ENCODE measurements at places on chromosomes 6 and 20.
A peak's percentile ranks its signal among the peaks of the same experiment; 100 is the strongest.

- DNase-seq: no peak
Observed at GRCh38 chr6:139777202-139777970, 402.9 kb upstream of the CITED2 start.

- DNase-seq: no peak
Observed at GRCh38 chr6:25831532-25832306, at the start of gene SLC17A1. Gene SLC17A1, minus strand, starts transcription at chr6:25832052. Its CDS starts 1,495 bp downstream, at chr6:25830557.

DNA sequence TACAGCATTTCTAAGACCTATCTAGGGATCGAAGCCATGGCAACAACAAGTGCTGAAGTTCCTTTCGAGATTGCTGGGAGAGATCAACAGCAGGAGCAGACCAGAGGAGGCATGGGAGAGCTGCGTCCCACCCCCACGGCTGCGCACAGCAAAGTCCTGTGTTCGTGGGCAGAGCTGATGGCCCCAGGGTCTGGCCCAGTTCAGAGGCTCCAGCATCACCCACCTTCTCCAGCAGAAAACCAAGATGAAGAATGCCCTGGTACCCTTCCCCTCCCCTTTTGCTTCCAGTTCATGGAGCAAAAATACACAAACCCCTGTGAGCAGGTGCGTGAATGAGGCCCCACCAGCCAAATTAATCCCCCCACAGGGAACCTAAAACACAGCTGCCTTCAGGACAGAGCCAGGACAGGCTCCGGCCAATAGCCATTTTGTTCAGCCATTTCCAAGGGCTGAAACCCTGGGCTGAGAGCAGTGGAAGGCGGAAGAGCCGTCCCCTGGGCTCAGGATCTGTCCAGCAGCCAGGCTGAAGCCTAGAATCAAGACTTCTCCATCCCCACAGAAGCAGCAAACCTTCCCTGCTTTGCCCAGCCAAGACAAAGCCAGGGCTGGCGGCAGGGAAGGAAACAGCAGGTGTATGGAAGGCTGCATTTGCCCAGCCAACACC is 102.8 kb downstream of the PREX1 start:
- no peak for DNase-seq

- no peak for DNase-seq
Observed at GRCh38 chr20:61564628-61565027, 312.6 kb downstream of the CDH4 start.

DNA sequence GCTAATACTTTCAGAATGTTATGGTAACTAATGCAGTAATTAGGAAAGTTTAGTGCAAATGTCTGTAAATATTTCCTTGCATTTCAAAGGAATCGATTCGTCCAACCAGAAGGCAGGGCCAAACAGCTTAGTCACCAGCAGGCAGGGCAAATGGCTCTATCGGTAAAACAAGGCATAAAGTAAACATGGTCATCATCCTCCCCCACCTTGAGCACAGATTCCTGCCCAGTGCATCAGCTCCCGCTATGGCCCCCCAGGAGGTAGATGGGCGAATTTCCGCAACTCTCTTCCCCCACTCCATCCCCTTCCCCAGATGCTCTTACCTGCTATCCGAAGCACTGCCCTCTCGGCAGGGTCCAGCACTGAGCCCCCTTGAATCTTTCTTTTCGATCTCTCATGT is 103.8 kb upstream of the BEND6 start:
- no peak for DNase-seq

- no peak for DNase-seq
Observed at GRCh38 chr6:129749749-129750120, 39.8 kb upstream of the ARHGAP18 start.

- no peak for DNase-seq
Observed at GRCh38 chr6:56525974-56526789, 116.5 kb downstream of the DST start.

DNA sequence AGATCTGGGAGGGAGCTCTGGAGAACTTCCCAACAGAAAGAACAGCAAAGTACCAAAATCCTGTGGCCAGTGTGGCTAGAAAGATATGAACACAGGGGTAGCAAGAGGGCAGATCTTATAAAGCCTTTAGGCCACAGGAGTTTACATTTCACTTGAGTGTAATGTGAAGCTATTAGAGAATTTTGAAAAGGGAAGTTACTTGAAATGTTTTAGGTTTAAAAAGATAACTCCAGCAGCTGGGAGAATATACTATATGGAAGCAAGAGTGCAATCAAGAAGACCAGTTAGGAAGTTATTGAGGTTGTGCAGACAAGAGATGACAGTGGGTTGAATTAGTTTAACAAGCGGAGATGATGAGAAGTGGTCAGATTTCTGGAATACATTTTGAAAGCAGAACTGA is 7.9 kb downstream of the SUPT3H start:
- no peak for DNase-seq

DNA sequence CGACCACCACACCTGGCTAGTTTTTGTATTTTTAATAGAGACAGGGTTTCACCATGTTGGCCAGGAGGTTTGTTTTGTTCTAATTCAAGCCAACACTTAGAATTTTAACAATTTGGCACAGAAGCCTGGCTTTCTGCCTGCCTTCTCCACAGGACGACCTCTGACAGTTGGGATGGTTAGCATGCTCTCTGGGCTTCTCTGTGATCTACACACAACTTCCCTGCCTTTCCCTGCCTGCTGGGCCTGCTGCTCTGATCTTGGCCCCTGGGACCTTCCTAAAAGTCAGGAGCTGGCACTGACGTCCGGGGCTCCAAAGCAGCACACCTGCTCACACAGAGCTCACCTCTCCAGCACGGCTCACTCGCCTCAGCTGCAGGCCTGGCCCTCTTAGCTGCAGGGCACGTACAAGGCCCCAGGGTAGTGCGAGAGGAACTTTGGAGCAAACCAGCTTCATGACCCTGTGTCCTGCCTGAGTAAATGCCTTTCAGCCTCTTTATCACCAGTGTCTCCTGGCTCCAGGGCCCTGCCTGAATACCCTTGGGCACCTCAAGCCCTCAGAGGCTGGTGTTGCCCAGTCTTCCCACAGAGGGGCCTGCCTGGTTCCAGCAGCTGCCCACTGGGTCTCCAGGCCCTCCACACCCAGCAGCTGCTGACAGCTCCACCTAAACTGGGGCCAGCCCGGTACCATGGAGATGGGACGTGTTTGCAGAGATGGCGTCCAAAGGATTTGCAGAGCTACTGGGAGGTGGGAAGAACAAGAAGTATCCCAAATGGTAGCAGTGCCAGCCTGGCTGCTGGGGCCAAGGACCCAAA is 96.0 kb downstream of the PSMB1 start:
- DNase-seq: no peak

- DNase-seq: no peak
Observed at GRCh38 chr6:64685401-64685800, 1021.6 kb downstream of the EYS start.

- DNase-seq: no peak
Observed at GRCh38 chr6:27081931-27082330, 165.6 kb upstream of the PRSS16 start.

DNA sequence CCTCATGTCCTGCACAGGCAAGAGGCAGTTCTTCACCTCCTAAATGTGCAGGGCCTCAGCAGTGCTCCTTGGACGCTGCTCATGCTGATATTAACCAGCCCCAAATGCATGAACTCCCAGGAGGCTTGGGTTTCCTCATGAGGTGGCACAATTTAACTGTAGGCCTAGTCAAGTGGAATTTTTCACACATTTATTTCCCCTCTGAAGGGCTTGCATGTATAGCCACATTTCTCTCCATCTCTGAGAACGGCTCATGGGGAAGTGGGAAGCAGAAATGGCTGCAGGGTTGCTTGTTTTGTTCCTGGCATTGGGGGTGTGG is 72.8 kb upstream of the PAX1 start:
- DNase-seq: no peak

DNA sequence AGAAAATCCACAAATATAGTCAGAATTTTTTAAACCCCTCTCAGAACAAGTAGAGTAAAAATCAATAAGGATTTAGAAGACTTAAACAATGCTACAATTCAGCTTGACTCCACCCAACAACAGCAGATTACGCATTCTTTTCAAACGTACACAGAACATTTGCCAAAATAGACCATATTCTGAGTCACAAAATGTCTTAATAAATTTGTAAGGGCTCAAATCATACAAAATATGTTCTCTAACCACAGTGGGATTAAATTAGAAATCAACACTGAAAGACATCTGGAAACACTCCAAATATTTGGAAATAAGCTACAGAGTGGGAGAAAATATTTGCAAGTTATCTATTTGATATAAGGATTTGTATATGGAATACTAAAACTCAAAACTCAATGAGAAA is 164.2 kb upstream of the AKAP12 start:
- no peak for DNase-seq

GRCh38 chr6:43506667-43507471 is 3.3 kb downstream of the LRRC73 start:
- peak; percentile 90 for DNase-seq

DNA sequence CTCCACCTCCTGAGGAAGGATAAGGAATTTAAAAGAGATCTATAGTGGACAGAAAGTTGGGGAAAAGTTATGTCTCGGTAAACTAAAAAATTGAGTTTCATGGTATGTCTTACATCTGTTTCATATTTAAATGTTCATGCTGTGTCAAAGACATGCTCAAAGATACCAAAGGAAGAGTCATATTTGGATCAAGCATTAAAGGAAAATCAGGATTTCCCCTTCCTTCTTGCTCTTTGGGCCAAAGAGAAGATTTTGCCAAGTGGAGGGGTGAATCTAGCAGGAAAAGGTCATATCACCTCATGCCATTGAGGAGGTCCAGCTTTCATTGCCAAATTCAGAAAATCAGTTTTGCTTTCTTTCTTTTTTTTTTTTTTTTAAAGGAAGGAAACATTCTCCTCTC is 192.4 kb downstream of the OGFRL1 start:
- no peak for DNase-seq

- DNase-seq: no peak
Observed at GRCh38 chr20:31523361-31524283, 9.4 kb downstream of the HM13 start.

GRCh38 chr20:33604084-33604990 is 57.8 kb upstream of the C20orf144 start:
- DNase-seq: no peak

DNA sequence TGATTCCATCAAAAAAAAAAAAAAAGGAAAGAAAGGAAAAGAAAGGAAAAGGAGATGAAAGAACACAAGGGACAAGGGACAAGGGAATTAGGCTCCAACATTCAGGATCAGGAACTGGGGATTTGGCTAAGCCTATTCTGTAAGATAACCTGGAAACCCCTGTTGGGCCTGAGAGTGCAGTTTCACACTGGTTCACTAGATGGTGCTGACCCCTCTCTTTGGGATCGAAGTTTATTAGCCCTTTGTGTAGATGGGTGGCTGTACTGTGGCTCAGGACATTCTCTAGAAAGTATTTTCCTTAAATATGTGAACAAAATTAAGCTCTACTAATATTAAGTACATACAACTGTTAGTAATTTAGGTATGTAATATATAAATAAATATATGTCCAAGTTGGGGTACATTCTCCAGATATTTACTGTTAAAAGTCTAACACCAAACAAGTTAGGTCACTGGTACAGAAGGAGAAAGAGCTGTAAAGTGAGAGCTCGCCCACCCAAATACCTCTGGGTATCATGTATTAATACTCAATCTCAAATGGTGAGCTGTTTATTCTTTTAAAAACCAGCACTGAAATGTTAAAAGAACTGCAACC is 6.3 kb downstream of the OR2A4 start:
- peak; percentile 62 for DNase-seq

GRCh38 chr6:81761197-81761596 is 8.7 kb upstream of the TENT5A start:
- no peak for DNase-seq

DNA sequence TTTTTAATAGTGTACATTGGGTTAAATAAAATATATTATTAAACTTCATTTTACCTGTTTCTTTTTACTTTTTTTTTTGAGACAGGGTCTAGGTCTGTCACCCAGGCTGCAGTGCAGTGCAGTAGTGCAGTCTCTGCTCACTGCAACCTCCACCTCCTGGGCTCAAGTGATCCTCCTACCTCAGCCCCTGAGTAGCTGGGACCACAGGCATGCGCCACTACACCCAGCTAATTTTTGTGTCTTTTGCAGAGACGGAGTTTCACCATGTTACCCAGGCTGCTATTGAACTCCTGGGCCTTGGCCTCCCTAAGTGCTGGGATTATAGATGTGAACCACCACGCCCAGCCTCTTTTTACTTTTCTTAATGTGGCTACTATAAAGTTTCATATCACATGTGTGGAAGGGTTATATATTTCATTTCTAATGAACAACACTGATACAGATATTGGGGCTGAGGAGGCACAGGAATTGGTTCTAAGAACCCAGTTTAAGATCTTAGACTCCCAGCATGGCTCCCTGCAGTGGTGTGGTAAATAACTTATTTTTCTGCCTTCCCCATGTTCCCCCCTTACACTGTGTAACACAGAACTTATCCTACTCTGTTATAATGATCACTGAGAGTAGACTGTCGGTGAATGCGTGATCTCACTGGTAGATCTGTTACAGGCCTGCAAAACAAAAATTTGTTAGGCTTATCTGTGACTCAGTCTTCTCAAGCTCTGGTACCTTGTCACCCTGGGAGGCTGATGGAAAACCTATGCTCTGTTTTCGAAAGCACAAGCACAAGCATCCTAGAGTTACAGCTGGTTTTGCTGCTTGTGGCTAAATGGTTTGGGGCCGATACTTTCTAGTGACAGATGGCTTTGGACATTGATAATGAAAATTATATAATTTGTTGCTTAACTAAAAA is 5.8 kb upstream of the ATXN1 start:
- DNase-seq: no peak

DNA sequence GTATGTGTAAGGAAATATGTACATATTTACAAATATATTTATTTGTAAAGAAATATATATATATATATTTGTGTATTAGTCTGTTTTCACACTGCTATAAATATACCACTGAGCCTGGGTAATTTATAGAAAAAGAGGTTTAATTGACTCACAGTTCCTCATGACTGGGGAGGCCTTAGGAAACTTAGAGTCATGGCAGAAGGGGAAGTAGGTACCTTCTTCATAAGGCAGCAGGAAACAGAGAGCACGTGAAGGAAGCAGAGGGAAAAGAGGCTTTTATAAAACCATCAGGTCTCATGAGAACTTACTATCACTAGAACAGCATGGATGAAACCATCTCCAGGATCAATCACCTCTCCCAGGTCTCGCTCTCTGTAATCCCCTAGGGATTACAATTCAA is 644.5 kb upstream of the HS3ST5 start:
- no peak for DNase-seq

GRCh38 chr6:109311471-109311870 is 70.8 kb downstream of the CD164 start:
- DNase-seq: no peak

DNA sequence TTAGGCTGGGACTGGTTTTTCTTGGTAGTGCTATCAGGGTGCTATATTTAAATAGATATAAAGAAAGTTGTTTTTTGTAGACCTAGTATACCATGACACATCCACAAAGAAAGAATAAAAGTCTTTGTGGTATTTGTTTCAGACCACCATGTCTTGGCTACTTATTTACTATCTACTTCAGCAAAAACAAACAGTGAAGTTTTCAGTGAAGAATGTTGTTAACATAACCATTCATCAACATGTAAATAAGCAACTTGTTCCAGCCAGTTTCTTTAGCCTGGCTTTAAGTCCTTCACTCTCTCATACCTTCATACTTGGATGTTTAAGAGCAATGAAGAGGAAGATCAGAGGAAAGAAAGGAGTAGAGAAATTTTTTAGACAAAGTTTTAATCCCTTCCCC is 624.1 kb downstream of the CD109 start:
- no peak for DNase-seq

Measured in activated CD8-positive, alpha-beta T cell treated with anti-CD3 and anti-CD28 coated beads for 36 hours (primary cell).